ENCODE measurements at places on chromosomes 16 and 17. TPM values are rescaled to one million over a fixed set of nuclear protein-coding genes. Genes with fewer than 3 reads are reported as not detected.
A peak's percentile ranks its signal among the peaks of the same experiment; 100 is the strongest.

DNA sequence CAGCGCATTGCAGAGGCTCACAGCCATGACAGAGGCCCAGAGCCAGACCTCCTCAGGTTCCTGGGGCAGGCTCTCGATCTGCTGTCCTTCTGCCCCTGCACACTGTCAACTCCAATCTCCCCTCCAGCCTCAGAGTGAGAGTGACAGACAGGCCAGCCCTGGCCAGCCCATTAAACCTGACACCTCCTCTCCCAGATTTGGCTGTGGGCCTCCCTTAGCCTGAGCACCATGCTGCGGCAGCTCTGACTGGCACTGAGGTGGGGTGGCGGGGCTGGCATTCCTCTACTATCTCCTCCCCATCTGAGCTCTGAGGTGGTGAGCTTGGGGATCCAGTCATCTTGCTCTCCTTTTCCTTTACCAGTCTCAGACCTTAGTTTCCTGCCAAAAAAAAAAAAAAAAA is 15.5 kb upstream of the C1QL1 start:
- ATAC-seq, result no peak

DNA sequence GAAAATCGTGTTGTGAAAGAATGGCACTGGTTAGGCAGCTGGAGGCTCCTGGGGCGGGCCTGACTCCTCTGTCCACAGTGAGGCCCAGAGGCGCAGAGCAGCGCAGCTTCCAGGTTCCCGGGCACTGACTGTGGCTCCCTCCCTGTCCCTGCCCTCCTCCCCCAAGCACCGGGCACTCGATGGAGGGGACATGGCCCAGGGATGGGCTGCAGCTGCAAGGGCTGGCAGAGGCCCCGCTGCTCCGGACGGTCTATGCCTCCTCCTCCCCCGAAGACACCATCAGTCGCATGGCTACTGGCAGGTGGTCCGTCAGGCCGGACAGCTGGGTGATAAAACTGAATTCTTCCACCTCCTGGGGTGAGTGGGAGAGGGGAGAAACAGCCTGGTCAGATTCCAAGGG is 50.1 kb downstream of the PRMT7 start:
- no peak for ATAC-seq

DNA sequence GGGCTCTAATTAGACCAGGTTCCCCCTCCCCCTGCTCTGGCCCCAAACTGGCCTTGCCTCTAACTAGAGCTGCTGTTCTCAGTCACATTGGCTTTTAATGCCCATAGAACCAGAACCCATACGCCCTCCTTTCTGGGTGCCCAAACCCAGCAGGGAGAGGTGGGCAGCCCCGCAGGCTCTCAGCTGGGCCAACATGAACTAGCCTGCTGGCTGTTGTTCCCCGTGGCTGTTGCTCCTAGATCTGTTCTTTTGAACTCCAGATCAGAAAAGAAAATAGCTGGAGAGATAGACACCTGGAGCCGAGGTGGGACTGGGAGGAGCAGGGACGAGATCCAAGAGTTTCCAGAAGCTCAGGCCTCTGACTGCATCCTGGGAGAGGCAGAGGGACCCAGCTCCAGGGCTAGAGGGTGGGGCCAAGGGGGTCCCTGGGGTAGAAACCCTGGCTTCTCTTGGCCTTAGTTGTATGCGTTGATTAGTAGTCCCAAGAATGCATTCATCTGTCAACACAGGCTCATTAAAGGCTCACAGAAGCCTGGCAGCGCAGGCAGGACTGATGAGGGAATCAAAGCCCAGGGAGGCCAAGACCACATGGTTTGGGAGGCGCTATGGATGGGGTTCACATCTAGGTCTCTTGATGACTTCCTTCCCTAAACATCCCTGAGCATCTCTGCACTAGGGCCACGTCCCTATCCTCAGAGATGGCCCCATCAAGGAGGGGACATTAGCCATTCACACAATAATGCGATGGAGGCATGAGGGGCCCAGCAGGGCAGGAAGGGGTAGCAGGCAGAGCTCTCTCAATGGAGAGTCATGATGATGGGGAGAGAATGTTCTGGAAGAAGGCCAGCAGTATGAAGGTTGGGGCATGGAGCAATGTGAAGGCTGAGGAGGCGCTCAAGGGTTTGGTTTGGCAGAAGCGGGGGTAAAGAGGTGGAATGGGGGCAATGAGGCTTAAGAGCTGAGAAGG is 1.3 kb upstream of the CPSF4L start:
- no peak for ATAC-seq

Gene MPP2
- total RNA-seq, result 20.9 TPM

Gene ADAMTS18
- total RNA-seq, result 0.19 TPM

DNA sequence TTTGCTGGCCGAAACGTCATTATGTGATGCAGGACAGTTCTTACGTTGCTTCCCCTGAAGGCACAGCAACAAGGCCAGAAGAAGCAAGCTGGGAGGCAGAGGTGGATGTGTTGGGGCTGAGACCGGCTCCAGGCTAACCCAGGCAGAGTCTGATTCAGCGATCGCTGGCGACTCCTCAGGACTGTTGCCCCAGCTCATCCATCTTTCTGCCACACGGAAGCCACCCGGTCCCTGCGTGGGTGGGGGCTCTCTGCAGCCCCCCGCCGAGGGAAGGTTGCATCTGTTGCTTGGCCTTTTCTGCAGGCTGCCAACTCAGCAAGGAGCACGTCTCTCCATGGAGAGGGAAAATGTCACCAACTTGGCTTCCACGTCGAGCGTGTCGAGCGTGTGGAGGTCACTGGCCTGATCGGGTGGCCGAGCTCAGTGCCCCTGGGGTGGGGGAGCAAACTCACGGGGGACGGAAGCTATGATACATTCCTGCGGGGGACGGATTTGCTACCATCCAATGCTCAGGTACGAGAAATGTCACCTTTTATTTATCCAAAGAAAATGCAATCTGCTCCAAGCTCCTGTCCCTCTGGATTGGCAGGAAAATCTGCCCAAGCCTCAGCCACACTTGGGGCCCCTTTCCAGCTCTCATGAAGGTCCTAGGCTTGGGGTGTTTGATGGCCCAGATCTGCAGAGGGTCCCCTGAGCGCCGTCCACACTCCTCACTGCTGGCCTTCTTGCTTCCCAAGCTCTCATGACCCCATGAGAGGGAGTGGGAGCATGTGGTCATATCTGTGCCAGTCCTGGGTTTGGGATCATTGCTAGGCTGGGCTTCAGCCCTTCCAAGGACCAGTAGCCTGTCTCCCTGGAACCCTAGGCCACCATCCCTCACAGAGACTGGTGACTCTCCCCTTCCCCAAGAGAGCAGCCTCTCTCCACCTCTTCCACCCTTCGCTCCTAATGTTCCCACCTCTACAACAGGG is 69.4 kb downstream of the RPH3AL start:
- no peak for ATAC-seq

- no peak for ATAC-seq
Observed at GRCh38 chr17:56690441-56691291, 97.2 kb downstream of the NOG start.

Gene TEN1
- 6.7 TPM for total RNA-seq

GRCh38 chr16:31459687-31460581 is 633 bp downstream of the ARMC5 start:
- peak; percentile 89 for ATAC-seq

DNA sequence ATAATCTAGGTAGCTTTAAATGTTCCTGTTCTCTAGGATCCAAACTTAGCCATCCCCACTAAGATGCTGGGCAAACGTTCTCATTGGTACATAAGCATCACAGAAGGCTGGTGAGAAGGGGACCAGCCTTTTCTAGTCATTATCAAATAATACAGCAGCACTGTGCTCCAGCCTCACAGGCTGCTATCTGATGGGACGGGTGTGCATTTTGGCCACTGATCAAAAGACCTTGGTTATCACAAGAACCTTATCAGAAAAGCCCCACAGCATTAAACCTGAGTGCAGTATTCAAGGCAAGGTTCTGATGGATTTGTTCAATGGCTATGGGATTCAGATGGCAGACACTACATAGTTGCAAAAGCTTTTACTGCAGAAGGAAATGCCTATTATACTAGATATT is 19.1 kb upstream of the KPNB1 start:
- no peak for ATAC-seq

- ATAC-seq, result peak; percentile 91
Observed at GRCh38 chr16:69761983-69762813, at the start of gene WWP2. Gene WWP2, plus strand, starts transcription at chr16:69762332. Its CDS starts 24,679 bp downstream, at chr16:69787011.

- ATAC-seq, result peak; percentile 74
Observed at GRCh38 chr16:50360033-50360778, 8.6 kb downstream of the BRD7 start.

- no peak for ATAC-seq
Observed at GRCh38 chr17:44217738-44218343, 1.6 kb downstream of the UBTF start.

- no peak for ATAC-seq
Observed at GRCh38 chr16:56269281-56269680, 78.0 kb downstream of the GNAO1 start.

Gene LGALS9B
- total RNA-seq, result not detected

Gene SNX20
- total RNA-seq, result 1.0 TPM

DNA sequence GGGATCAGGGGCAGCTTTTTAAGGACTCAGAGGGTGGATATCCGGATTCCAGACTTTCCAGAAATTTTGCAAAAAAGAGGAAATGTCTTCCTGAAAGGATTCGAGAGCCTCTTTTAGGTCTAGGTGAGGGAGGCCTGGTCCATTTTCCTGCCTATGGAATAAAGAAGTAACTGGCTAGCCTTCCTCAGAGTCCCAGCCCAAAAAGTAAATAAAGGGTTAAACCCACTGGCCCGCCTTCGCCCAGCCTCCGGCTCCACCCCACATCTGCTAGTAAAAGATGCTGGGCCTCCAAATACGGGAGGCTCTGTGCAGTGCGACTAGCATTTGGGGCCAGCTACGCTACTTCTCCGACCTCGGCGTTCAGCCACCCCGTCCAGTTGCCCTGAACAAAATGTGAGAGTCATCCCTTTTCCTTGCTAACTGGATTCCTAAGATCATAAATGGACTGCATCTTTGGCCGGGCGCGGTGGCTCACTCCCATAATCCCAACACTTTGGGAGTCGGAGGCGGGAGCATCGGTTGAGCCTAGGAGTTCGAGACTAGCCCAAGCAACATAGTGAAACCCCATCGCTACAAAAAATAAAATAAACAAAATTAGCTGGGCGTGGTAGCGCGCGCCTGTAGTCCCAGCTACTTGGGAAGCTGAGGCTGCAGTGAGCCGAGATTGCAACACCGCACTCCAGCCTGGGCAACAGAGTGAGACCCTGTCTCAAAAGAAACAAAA is 824 bp upstream of the MPP2 start:
- ATAC-seq, result peak; percentile 77

DNA sequence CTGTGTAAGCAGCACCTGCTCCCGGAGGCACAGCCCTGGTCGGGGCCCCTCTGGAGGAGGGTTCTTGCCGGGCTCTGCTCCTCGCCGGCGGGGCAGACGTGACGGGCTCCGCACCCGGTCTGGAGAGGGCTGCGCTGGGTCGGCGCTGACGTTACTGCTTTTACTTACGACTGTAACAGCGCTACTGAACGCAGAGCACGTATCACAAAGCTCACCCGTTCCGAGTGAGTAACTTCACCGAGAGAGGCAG is 1.3 kb upstream of the RAB40C start:
- no peak for ATAC-seq

GRCh38 chr17:39939106-39939505 is 11.6 kb downstream of the LRRC3C start:
- ATAC-seq, result no peak

- ATAC-seq, result no peak
Observed at GRCh38 chr16:47873434-47873833, 282.4 kb downstream of the ABCC12 start.

- peak; percentile 85 for ATAC-seq
Observed at GRCh38 chr17:44363613-44364159, at the start of gene FAM171A2. Gene FAM171A2, minus strand, starts transcription at chr17:44363853. Its CDS starts 139 bp downstream, at chr17:44363714.

GRCh38 chr16:12903407-12904328 is 2.3 kb downstream of the SHISA9 start:
- ATAC-seq, result no peak

GRCh38 chr17:64120159-64120810 is 9.7 kb downstream of the ERN1 start:
- no peak for ATAC-seq

- ATAC-seq, result peak; percentile 28
Observed at GRCh38 chr17:64732336-64733006, 70.4 kb upstream of the SMURF2 start.

- no peak for ATAC-seq
Observed at GRCh38 chr17:28394337-28395116, 11.5 kb downstream of the SLC46A1 start.

- ATAC-seq, result peak; percentile 63
Observed at GRCh38 chr16:79061181-79061580, 539.4 kb downstream of the MAF start.

- no peak for ATAC-seq
Observed at GRCh38 chr16:8173111-8173644, 417.1 kb downstream of the TMEM114 start.

GRCh38 chr17:65184235-65184959 is 47.2 kb downstream of the RGS9 start:
- no peak for ATAC-seq

GRCh38 chr17:80624864-80625263 is 80.2 kb downstream of the RPTOR start:
- ATAC-seq, result no peak

- ATAC-seq, result no peak
Observed at GRCh38 chr17:44204441-44204882, 4.8 kb upstream of the ATXN7L3 start.

Gene ARHGAP23
- total RNA-seq, result 94.7 TPM

- no peak for ATAC-seq
Observed at GRCh38 chr17:34615326-34615725, 35.9 kb downstream of the TMEM132E start.

DNA sequence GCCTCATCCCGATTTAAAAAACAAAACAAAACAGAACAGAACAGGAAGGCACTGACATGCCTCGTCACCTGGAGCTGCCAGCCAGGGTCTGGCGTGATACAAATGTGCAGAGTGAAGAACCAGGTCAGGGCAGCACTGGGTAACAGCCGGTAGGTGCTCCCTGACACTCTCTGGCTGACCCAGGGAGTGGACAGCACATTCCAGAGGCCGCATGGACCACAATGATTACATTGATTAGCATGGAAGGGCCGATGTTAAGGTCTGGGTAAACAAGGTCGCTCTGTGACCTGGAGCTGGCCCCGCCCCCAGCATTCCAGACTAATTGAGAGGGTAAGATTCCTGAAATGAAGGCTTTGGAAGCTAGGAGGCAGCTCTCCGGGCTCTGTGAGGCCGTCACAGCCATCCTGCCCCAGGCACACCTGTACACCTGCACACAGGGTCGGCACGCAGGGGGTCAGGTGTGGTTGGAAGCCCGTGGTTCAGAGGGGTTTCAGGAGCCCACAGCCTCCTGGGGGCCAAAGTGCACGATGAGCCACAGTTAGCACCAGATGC is 21.4 kb downstream of the PIEZO1 start:
- no peak for ATAC-seq

Gene GNG13
- total RNA-seq, result not detected

Data from gastroesophageal sphincter (tissue), 4 donors.